Smooth muscle cell of the coronary artery (primary cell): ENCODE measurements at places on chromosomes 1 and 21. TPM values are rescaled to one million over a fixed set of nuclear protein-coding genes. Genes with fewer than 3 reads are reported as not detected.

Gene RNU1-4
- total RNA-seq, result 2,564 and 3,022 TPM in 2 replicates

Gene GJA9
- 0.12 TPM in 1 of 2 replicates, not detected in the other for total RNA-seq

Gene RIPPLY3
- total RNA-seq, result not detected in 2 replicates

Gene LCE7A
- total RNA-seq, result not detected in 2 replicates

Gene DNALI1
- 3.2 and 6.7 TPM in 2 replicates for total RNA-seq

Gene FAF1
- total RNA-seq, result 30.5 and 40.7 TPM in 2 replicates

Gene SLC25A34
- total RNA-seq, result 0.30 and 0.47 TPM in 2 replicates

Gene KIF14
- 0.23 and 2.0 TPM in 2 replicates for total RNA-seq
